ENCODE measurements at places on chromosomes 2 and 18.

GRCh38 chr2:68200157-68200787, 42.6 kb downstream of the PNO1 start:
- no peak for DNase-seq

DNA sequence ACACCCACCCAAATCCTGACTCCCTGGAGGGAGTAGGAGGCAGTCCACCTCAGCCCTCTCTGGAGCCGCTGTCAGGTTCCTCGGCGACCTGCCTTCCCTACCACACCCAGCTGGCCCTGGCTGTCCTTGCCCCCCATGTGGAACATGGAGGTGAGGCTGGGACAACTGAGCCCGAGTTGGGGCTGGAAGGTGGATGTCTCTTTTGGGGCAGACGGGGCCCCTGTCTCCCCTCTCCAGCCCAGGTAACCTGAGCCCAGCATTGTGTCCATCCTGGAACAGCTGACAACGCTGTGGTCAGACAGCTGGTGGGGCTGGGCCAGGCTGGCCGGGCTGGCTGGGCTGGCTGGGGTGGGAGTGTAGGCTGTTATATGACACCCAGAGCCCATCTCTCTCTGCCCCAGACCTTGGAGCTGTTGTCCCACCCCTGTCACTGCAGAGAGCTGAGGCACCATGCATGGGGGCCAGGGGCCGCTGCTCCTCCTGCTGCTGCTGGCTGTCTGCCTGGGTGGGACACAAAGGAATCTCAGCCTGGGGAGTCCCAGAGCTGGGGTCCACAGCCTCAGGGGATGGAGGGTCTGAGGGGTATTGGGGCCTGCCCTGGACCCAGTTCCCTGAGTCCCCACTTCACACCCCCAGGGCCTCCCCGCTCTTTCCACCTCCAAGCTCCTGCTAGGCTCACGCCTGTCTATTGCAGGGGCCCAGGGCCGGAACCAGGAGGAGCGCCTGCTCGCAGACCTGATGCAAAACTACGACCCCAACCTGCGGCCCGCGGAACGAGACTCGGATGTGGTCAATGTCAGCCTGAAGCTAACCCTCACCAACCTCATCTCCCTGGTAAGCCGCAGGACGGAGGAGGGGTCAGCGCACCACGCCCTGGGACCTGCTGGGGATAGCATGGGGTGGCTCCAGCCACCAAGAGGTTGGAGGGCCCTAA, at the start of gene CHRNG:
TSS of gene CHRNG (plus strand) at position 395 of the 934 bp plus-strand sequence. CDS start at position 451, 56 bp downstream.
- DNase-seq = no peak

DNA sequence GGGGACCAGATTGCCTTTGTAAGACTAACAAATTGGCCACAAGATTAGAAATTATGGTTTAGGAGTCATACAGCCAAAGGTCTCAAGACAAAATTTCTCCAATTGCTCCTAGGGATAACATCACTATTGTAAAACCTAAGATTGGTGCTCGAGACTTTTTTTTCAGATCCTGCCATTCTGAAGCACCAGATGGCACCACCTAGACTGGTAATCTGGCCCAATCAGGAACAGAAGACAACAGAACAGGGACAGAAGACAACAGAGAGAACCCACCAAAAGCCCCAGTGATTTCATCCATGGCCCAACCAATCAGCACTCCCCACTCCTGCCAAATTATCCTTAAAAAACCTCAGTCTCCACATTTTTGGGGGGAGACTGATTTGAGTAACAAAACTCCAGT, 66.8 kb downstream of the LINC00305 start:
- no peak for DNase-seq

GRCh38 chr2:188292348-188293239, 920 bp downstream of the GULP1 start:
- no peak for DNase-seq

DNA sequence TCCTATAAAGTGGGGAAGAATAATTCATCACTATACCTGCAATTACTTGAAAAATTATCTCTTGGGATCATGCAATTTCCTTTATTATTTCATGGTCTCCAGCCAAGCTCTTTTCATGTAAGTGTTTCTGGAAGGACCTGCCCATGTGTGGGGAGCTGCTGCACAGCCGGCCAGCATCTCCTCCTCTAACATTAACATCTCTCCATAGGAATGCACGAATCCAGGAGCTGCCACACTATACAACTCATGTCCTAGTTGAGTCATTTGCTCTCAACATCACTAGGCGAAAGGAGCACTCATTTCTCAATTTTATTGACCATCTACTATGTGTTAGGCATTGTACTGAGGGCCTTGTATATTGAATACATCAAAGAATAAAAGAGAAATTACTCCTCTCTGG, 144.3 kb upstream of the ERBB4 start:
- no peak for DNase-seq

GRCh38 chr2:46135958-46136357, 161.2 kb upstream of the EPAS1 start:
- DNase-seq = no peak

GRCh38 chr2:175864137-175864850, 137.8 kb downstream of the LNPK start:
- DNase-seq = no peak

GRCh38 chr2:96305979-96306308, 598 bp upstream of the SNRNP200 start:
- no peak for DNase-seq

Measured in CD4-positive, alpha-beta T cell treated with Interleukin-4 for 1 hour (primary cell).